ENCODE measurements at places on chromosomes 5 and 9. TPM values are rescaled to one million over a fixed set of nuclear protein-coding genes. Genes with fewer than 3 reads are reported as not detected.

The CETN3 gene
- total RNA-seq: 18.7 TPM

The CRB2 gene
- total RNA-seq: 0.47 TPM

The ESM1 gene
- not detected for total RNA-seq

- DNase-seq: no peak
Measured at GRCh38 chr5:158635565-158635964, 464.2 kb downstream of the EBF1 start.

GRCh38 chr5:81633471-81633870, 117.4 kb downstream of the SSBP2 start:
- no peak for DNase-seq

The PPP3R2 gene
- total RNA-seq: not detected

The PPIC gene
- 50.8 TPM for total RNA-seq

DNA sequence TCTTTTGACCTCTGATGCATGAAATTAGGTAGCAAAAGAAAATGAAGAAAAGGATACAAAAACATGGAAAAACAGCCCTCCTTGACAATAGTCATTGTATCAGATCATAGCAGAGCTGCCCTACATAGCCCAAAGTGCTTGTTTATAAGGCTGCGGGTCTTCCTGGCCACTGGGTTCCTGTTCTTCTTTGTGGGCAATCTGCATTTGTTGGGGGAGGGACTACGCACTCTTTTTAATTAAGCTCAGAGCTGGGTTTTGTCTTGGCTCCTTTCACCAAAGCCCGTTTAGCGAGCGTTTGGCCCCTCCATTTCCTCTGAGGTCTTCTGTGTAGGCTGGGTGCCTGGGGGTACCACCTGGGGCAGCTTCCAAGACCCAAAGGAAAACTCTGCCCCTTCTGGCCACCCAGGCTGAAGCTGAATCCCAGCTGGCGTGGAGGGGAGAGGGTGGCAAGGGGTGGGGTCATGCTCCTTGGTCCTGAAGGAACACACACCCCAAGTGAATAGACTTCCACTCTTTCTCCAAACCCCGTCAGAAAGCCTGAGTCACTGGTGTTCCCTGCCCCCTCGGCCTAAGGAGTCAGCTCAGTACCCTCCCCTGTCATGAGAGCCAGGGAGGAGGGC, 6.5 kb upstream of the PAX5 start:
- DNase-seq: no peak

The LMX1B gene
- total RNA-seq: not detected

DNA sequence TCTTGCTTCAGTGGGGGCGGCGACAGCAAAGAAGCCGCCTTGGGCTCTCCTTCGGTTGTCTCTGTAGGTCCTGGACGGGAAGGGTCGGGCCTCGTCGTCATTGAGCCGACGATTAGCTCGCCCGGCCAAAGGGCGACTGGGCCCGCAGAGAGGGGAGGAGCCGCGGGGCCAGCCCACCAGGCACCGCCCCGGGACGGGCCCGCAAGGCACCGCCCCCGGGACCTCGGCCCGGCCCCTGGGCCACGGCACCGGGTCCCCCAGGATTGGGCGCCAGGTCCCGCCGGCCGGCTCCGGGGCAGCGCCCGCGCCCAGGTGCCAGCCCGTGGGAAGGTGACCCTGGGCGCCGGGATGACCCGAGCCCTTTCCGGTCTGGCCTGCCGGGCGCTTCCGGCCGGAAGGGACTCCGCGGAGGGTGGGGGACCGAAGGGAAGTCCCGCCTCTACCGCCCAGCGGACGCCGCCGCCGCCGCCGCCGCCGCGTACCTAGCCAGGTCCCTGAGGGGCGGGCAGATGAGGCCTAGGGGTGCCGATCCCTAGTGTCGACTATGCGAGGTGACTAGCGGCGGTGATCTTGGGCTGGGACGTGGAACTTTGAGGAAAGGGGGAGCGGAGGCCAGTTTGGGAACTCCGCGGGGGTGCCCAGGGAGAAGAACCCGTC, at the start of the genes GBA2 and RGP1:
Gene GBA2 (minus strand): TSS at position 371 of the 657 bp plus-strand sequence. CDS start 524 bp downstream, outside the sequence.
Gene RGP1 (plus strand): TSS at position 430 of the 657 bp plus-strand sequence. CDS start 469 bp downstream, outside the sequence.
- peak; percentile 94 for DNase-seq

The SH3GL2 gene
- total RNA-seq: 0.63 TPM

The PCDHGC4 gene
- 1.6 TPM for total RNA-seq

- DNase-seq: peak; percentile 31
Measured at GRCh38 chr5:136094913-136095641, 37.6 kb upstream of the SMAD5 start.

DNA sequence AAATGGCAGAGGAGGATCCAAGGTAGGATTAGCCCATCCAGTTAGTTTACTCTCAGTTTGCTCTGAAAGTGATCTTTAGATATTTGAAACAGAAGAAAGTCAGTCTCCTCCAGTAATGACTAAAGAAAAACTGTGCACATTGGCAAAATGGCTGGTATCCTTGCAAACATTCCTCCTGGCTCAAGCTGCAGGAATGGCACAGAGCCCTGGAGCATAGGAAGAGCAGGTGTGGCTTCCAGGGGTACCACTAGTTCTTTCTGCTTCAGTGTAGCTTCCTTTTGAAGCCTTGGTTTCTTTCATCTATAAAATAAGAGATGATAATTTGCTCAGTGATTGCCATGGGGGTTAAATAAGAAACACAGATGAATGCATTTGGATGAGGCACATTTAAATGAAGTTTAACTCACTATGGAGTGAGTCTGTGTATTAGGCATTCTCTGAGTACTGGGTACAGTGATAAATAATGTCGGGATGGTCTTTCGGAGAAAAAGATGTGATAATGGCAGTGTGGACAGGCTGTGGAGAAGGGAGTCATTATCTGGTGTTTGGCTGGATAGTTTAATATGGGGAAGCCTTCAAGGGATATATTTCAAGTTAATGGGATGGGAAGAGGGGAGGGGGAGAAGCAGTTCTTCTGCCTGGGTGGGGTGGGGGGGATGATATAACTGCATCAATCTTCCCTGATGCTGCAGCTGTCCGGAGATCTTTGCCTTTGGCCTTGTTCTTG, 217.3 kb upstream of the KLF4 start:
- no peak for DNase-seq

DNA sequence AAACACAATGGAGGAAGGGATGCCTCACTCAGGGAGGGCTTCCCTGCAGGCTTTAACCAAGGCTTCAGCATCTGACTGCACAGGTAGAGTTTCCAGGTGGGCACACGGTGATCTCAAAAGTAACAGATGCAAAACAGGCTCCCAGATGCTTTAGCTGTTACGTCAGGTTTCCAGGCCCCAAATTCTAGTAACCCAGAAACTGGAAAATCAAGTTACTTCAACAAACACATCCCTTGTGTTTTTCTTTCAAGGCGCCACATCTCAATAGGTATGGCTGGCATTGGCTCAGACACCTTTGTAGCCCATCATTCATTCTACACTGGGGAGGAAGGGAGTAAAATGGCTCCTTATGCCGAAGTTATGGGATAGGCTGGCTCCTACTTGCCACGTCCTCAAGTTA, 27.4 kb downstream of the NRG2 start:
- DNase-seq: no peak

DNA sequence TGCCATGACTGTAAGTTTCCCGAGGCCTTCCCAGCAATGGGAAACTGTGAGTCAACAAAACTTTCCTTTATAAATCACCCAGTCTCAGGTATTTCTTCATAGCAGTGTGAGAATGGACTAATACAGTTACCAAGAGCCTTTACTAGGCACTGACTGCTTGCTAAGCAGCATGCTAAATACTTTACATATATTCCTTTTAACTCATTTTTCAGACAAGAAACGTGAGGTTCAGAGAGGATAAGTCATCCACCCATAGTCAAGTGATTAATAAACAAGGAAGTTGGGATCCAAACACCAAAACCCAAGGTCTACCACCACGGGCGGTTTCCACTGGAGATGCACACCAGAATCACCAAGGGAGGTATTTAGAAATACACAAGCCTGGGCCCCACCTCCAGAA, 50.8 kb downstream of the GABBR2 start:
- DNase-seq: no peak

GRCh38 chr5:10036136-10036815, 213.4 kb downstream of the ATPSCKMT start:
- DNase-seq: no peak

The PLCXD3 gene
- total RNA-seq: 1.2 TPM

- DNase-seq: no peak
Measured at GRCh38 chr5:39024005-39024404, 50.2 kb downstream of the RICTOR start.

DNA sequence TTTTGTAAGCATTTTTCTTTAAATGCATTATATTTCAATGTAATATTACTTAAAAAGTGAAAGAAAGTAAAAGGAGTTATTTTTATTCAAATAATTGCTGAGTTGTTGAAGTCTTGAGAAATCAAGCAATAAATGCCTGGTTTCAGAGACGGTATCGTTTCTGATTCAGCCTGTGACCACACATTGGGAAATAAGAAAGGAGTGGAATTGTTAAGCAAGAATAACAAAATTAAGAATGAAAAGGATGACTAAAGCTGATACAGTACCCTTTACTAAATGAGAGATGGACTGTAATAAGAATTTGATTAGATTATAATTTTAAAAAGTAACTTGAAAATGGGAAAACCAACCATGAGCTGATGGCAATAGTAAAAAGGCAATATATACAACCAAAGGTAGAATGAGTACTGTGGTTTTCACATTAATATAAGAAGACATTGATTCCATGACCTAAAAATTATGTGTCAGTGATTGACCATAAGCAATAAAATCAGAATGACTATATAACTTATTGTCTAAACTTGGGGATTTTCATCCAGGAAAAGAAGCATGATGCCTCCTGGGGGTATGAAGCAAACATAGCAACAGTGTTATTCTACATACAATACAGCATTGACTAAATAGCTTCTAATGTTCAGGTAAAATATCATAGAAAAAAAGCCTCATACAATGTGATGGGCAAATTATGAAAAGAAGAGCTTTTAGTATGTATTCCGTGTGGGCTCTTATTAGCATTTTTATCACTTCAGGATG, 101.9 kb upstream of the PRDM9 start:
- no peak for DNase-seq

All from mucosa of descending colon (tissue), 3 donors.